ENCODE measurements at places on chromosomes 2 and 18. TPM values are rescaled to one million over a fixed set of nuclear protein-coding genes. Genes with fewer than 3 reads are reported as not detected.
A peak's percentile ranks its signal among the peaks of the same experiment; 100 is the strongest.

DNA sequence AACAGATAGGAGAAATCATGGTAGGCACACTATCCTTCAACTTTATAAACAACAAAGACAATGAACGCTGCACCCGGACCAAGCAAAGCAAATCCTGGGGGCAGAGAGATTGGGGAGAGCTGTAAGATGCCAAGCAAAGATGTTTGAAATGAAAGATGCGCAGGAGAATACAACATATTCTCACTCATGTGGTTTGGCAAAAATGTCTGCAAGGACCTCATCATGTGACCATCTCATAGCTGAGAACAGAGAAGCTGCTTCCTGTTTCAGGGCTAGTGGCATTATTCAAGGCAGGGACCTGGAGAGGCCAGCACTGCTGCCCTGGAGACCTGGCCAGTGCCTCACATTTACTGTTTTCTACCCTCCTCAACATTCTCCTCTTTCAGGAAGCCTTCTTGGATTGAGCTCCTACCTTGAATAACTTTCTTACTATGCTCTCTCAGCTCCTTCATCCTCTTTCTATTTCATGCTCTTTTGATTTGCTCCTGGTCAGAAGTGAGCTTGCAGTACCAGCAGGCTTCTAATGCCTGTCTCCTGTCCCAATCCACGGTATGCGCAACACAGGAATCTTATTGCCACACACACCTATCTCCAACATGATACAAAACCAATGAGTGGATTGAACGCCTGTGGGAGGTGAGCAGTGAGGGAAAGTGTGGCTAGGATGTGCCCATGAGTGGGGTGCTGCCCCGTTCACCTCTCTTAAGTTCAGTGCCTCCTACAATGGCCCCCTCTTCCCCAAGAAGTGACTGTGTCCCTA lies 133.0 kb downstream of the CELF4 start:
- no peak for DNase-seq

DNA sequence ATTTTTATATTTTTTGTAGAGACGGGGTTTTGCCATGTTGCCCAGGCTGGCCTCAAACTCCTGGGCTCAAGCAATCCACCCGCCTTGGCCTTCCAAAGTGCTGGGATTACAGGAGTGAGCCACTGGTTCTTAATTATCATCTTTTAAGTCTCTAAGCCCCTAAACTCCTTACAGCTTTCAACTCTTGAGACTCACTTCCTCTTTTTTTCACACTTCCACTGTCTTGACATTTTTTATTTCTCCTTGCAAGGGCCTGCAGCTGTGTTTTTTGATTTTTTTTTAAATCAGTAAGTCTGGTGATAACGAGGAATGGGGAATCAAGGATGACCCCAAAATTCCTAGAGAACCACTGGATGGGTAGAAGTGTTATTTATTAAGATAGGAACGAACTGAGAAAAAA lies 8.6 kb upstream of the ABCB11 start:
- DNase-seq: no peak

DNA sequence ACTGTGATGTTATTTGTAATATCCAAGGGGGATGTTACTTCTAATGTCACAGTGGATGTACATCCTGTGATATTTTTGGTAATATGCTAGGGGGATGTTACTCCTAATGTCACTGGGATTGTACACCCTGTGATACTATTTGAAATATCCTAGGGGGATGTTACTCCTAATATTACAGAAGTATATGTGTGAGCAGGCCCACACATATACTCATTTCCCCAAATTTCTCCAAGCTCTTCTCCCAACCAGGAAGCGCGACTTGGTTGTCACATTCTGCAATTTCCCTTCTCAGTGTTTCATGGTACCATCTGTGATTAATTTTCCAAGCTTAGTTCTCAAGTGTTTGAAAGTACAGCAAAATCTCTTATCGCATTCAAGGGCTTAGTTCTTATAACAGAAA lies 29.5 kb upstream of the CHN1 start:
- DNase-seq: no peak

DNA sequence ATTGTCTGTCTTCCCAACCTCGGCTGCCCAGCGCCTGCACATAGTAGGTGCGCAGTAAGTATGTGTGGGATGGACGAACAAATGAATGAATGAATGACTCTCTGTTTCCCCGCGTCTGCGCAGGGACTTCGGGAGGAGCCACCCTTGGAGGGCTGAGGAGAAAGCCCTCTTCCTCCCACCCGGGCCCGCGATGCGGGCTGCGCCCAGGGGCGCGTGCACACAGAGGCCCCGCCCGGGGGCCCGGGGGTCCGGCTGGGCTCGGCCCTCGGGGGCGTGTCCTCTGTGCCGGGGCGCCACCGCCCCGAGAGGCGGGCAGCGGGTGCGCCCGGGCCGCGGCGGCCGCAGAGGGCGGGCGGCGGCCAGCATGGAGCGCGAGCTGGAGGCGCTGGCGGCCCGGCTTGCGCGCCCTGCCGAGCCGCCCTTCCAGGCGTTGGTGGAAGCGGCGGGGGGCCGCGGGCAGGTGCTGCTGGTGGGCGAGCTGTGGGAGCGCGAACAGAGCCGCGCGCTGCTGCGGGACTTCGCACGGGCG lies at the start of gene C2orf72:
Gene C2orf72 (plus strand): TSS at position 322 of the 529 bp plus-strand sequence. CDS start 43 bp downstream, at position 365.
- no peak for DNase-seq

GRCh38 chr2:636641-637405 lies 40.4 kb downstream of the TMEM18 start:
- DNase-seq: peak; percentile 69

DNA sequence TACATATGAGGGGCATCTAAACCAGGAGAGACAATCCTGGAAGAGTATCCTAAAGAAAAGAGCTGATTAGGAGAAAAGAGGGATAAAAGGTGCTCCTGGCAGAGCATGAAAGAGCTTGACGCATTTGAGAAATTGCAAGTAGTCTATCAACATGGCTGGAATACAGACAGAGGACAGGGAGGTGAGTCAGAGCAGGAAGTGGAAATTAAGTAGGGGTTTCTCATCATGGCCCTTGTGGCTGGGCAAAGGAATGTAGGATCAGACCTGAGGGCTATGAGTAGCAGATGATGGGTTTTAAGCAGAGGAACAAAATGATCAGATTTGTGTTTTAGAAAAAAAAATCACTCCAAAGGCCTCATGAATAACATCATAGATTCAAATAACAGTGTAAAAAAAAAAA lies 49.2 kb upstream of the UGP2 start:
- no peak for DNase-seq

CD207 gene
- not detected for polyA plus RNA-seq

CFAP210 gene
- 3.8 TPM for polyA plus RNA-seq

MROH2A gene
- 0.26 TPM for polyA plus RNA-seq

All from renal cortex interstitium (tissue), 15 donors.